Activated B cell treated with CpG ODN at 0.5 μM for 24 hours (primary cell): ENCODE measurements at places on chromosomes 2 and 18.

DNA sequence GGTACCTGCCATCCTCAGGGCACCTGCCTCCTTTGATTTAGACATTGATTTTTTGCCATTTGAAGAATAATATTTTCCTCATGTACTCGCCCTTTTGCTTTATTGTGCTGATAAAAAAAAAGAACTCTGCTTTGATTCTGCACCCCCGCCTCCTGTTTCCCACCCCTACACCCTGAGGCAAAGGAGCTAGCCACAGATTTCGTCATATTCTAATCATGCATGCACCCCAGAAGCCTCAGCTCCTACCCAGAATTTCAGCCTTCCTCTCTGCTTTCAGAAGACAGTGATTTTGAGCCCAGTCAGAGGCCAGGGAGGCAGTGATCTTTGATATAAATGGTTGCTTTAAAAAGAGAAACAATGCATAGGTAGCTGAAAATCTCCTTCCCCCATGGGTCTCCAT is 329.0 kb downstream of the PTPRM start:
- no peak for DNase-seq

GRCh38 chr2:195304310-195304709 is 352.7 kb upstream of the SLC39A10 start:
- DNase-seq: no peak

- no peak for DNase-seq
Observed at GRCh38 chr2:3458396-3459184, 60.7 kb downstream of the ADI1 start.

- DNase-seq: no peak
Observed at GRCh38 chr2:240646176-240646899, 21.1 kb downstream of the GPR35 start.

DNA sequence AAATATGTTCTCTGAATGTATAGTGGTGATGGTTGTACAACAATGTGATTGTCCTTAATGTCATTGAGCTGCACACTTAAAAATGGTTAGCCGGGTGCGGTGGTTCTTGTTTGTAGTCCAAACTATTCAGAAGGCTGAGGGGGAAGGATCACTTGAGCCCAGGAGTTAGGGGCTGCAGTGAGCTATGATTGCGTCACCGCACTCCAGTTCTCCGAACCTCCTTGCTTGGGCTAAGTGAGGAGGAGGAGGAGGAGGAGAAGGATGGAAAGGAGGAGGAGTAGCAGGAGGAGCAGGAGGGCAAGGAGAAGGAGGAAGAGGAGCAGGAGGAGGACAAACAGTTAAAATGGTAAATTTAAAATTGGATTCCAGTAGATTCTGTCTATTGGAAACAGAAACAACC is 10.5 kb downstream of the SLC14A1 start:
- no peak for DNase-seq

DNA sequence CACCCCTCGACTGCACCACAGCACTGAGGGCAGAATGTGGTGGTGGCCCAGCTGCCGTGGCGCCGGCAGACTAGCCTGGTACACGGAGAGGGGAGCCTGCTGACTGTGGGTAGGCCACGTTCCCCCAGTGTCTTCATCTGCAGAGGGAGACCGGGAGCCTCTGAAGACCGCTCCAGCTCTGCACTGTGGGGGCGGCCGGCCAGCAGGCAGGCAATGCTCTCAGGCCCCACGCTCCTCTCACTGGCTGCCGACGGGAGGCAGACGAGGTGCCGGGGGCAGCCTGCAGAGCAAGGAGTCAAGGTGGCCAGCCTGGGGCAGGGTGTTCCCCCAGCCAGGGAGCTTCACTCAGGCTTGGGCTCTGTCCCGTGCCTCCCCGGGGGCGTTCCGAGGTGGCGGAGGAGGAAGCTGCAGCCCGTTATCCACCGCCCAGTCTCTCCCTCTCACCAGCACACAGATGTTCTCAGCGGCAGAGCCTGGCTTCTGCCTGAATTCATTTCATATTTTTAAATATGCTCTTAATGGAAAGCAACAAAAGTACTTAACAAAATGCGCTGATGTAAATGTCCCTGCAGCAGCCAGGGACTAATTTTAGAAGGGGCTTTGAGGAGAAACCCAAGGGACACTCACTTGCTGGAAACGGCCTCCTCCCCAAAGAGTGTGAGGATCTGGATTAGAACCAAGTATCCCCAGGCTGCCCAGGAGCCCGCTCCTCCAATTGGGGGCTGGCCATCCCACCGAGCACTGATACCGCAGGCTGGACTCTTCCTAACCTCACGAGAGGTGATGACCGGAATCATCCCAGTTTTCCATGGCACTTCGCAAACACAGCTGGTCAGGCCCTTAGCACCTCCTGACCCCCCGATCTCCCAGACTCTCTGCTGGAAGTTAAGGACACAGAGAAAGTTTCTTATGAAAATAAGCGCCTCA is 87.8 kb downstream of the HDAC4 start:
- no peak for DNase-seq

- DNase-seq: no peak
Observed at GRCh38 chr2:29446847-29447246, 331.6 kb downstream of the CLIP4 start.

DNA sequence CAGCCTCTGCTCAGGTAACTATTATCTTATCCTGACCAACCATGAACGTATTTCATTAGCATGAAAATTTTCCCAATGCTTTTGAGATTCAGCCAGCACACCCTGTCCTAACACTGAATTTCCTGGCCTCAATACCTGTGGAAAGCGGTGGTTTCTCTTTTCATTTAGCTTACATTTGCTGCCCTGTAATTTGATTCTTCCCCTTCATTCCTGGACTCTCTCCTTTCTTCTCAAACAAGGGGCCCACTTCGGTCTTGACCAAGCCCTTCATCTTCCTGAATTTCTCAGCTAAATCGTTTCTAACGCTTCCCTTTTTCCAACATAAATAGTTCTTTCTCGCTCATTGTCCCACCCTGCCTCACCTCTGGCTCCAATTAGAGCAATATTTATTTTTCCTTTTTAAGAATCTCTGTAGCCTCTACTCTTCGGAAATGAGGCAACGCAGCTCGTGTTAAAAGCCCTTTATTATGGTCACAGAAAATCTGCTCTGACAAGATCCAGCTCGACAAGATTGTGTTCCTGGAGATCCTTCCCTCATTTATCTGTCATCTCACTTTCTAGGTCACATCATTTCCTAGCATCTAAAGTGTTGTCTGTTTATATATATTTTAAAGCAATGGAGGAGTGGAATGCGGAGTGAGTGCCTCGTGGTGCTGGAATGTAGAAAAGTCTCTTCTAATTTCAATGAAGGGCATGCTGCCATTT is 49.5 kb upstream of the BCL11A start:
- DNase-seq: no peak

DNA sequence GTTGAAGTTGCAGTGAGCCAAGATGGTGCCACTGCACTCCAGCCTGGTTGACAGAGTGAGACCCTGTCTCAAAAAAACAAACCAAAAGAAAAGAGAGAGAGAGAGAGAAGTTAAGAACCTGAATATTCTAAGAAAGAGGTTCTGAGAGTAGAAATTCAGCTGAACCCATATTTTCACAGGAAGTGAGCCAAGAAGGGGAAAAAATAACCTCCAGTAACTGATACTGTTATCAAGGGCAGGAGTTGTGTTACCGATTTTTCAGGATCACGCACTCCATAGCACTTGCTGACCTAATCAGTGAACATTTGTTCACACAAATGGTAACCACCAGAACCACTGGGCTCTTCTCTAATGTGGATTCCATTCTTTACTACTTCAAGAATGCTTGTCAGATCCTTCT is 39.1 kb upstream of the BZW1 start:
- DNase-seq: no peak

DNA sequence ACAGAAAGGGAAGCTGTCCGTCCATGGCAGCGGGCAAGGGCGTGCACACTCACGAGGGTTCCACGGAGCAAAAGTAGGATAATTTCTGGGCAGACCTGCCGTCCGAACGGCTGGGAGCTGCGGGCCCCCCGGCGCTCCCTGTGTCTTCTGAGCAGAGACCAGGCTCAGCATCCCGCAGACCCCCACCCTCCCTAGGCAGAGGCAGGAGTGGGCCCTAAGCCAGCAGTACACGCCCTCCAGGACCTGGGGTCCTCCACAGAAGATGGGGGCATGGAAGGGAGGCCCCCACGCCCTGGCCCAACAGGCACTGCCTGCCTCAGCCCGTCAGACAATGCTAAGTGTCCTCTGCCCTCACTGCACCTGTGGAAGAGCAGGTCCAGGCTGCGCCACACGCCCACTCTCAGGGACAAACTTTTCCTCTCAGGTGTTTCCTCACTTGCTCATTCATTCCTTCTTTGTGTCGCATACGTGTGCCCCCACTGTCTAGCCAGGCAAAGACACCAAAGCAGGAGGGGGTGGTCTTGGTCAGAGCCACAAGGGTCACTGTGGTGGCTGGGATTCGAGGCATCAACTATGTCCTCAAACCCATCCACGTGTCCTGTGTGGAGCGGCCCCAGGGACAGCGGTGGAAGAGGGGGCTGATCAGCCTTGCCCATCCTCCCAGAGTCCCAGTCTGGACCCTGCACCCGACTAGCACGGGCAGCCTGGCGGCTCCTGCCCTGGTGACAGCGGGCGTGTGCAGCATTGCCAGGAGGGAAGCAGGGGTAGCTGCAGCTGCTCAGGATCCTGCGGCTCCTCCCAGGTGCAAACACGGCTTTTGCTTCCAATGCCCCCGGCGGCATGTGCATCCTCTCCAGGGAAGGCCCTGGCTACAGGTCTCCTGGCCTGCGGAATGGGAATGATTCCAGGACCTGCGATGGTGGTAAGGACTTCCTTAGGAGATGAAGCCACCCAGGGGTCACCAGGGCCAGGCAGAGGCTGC is 2.4 kb upstream of the GPC1 start:
- peak; percentile 14 for DNase-seq

- DNase-seq: no peak
Observed at GRCh38 chr2:55010149-55010591, 40.1 kb downstream of the RTN4 start.

- no peak for DNase-seq
Observed at GRCh38 chr18:46591783-46592391, 65.1 kb downstream of the LOXHD1 start.

- no peak for DNase-seq
Observed at GRCh38 chr18:47512726-47513435, 261.4 kb upstream of the SKOR2 start.

- DNase-seq: no peak
Observed at GRCh38 chr2:215984661-215985060, 28.7 kb downstream of the MREG start.

- DNase-seq: no peak
Observed at GRCh38 chr18:55539240-55539639, 48.8 kb downstream of the TCF4 start.

GRCh38 chr2:3216841-3217495 is 160.7 kb downstream of the EIPR1 start:
- no peak for DNase-seq

- DNase-seq: no peak
Observed at GRCh38 chr18:42264497-42264896, 309.5 kb downstream of the PIK3C3 start.

- DNase-seq: no peak
Observed at GRCh38 chr18:51619283-51619682, 421.8 kb upstream of the MEX3C start.

DNA sequence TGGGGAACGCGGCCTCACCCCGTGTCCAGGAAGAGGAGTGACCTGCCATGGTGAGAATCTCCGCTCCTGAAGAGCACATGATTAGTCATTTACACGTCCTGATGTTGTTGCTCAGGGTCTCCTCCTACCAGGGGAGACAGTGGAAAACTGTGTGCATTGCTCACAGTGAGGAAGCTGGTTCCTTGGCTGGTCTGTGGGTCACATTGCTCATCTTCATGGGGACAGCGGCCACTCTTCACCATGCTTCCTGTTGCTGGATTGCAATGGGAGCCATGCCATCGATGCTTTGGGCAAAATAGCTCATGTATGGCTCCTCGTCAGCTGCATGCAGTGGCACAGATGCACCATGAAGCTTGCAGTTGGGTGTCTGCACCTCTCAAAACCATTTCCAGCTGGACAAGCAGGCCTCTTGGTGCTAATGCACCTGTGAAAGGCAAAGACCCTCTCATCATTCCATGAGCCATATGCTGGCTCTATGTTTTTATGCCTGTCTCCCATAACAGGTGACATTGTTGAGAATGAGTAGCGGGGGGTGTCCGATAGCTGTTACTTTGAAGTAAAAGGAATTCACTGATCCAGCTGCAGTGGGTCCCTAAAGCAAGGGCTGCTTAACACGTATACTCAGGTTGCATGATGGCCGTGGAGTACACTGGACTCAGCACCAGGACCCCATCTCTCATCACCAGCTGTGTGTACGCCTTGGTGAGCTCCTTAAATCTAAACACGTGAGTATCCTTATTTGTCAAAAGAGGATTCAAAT is 135.0 kb upstream of the ALKAL2 start:
- no peak for DNase-seq

- DNase-seq: no peak
Observed at GRCh38 chr2:144230448-144231085, 289.4 kb downstream of the ZEB2 start.

DNA sequence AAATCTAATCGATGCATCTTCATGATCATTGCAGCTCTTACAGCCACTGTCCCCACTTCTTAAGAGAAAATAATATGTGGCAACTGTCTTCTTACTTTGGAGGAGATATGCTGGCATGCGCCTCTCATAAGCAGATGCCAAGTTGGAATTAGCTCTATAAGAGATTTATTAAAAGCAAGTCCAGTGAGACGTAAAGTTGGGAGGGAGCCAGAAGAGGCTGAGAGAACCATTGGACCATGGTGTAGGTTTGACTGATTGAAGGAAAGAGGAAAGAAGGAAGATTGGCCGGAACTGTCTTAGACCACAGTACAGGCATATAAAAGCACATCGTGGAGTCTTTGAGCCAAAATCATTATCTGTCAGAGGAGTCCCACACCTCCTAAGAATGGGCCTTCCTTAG is 265.7 kb upstream of the ZC3H15 start:
- no peak for DNase-seq

DNA sequence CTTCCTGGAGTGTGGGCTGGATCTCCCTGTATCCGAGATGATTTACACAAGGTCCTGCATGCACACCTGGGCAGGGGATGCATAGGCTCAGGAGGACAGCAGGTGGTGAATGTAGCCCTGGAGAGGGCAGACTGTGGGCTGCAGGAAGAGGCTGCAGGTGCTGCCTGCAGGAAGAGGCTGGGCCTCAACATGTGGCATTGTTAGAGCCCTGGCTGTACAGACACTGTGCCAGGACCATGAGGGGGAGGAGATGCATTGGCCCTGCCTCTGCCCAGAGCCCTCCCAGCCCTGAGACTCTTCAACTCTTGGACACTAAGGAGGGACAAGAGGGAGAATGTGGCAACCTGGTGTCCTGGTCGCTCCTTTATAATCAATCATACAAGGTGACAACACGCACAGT is 392.8 kb downstream of the TNS1 start:
- no peak for DNase-seq

DNA sequence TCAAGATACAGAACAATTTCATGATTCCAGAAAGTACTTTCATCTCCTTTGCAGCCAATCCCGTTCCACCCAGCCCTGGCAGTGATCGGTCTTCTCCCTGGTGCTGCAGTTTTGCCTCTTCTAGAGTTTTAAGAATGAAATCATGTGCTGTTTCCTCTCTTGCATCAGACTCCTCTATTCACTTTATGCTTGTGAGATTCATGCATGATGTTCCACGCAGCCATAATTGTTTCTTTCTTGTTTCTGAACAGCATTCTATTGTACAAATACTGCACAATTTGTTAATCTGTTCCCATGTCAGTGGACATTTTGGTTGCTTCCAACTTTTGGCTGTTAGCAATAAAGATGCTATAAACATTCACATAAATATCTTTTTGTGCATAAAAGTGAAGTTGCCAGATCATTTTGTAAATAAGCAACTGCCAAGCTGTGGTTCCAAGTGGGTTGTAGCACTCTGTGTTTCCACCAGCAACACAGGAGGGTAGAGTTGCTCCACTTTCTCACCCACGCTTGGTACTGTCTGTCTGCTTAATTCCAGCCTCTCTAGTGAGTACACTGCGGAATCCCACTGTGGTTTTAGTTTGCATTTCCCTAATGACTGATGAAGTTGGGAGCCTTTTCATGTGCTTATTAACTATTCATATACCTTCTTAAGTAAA is 104.5 kb downstream of the TWIST2 start:
- no peak for DNase-seq
